ENCODE measurements at places on chromosomes 12 and 14. TPM values are rescaled to one million over a fixed set of nuclear protein-coding genes. Genes with fewer than 3 reads are reported as not detected.

MAX gene
- total RNA-seq: 153 TPM

MYF6 gene
- total RNA-seq: not detected

PMCH gene
- not detected for total RNA-seq

HEBP1 gene
- total RNA-seq: 5.6 TPM

TMPRSS12 gene
- total RNA-seq: not detected

- DNase-seq: no peak
Observed at GRCh38 chr14:29681316-29681715, 246.3 kb downstream of the PRKD1 start.

GRCh38 chr12:4215229-4216186 is 58.1 kb upstream of the CCND2 start:
- peak; percentile 25 for DNase-seq

DNA sequence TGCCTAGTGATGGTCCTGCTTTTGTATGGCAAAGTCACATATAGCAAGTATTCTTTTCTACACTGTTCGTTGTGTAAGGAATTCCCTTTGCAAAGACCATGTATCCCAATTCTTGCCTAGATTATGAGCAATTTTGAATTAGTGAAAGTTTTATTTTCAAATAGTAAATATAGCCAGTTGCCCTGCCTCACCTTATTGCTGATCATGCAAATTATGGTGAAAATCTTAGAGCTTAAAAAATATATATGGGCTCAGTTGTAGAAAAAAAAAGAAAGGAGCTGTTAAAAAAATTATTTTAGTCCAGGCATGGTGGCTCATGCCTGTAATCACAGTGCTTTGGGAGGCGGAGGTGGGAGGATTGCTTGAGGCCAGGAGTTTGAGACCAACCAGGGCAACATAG is 18.8 kb downstream of the SRP54 start:
- no peak for DNase-seq

DNA sequence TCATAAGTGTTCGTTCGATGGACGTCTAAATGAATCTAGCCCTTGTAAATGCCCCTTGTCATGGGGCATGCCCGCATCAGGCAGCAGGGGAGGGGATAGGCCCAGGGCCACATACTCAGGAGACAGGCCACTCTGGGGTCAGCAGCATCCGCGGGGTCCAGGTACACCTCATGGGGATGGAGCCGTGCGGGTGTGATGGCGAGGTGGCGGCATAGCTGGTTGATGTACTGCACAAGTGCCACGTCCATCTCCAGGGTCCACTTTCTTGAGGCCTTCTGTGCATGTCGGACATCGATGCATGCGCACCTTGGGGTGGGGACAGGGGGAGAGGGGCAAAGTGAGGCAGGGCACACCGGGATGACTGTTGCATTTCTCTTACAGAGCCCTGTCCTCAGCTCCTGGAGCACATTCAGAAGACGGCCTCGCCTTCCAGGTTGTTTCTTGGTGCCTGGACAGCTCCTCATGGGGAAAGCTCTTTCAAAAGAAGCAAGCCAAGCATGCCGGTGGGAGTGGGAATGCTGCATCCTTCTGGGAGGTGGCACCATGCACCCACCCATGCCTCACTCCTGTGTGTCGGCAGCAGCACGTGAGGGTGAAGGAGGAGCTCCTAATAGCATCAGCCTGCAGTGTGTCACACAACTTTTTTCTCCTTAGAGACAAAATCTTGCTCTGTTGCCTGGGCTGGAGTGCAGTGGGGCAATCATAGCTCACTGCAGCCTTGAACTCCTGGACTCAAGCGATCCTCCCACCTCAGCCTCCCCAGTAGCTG is 47.4 kb downstream of the TRAFD1 start:
- no peak for DNase-seq

GRCh38 chr12:96258104-96258961 is 64.2 kb downstream of the ELK3 start:
- no peak for DNase-seq

DNA sequence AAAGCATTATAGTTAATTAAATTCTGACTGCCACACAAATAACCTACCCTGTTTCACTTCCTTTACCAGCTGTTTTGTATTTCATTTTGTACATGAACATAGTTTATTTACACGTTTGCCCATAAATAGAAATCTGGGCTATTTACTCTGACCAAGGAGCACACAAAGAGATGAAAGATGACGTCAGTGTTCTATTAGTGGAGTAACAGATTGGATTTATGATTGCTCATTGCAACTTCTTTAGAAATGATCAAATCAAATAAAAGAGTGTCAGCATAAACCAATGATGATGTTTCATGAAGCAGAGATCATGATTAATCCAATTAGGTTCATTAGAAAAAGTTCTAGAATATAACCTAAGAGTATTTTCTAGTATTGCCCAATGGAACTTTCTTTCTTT is 12.0 kb upstream of the RTL1 start:
- DNase-seq: no peak

DNA sequence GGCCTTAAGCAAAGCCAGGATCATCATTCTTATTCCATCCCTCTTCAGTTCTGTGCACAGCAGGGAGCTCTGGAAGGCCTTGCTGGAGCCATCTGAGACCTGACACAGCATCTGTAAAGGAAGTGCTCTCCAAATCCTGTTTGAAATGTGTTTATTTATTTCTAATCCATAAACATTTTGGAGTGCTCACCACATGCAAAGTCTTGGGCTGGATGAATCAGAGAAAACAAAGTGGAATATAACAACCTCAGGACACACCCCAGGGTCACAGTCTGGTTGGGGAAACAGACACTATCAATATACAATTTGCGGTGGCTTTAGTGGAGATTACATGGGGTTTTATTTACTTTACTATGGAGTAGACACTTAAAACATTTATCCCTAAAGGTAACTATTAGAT is 54.3 kb downstream of the BMP4 start:
- no peak for DNase-seq

DNA sequence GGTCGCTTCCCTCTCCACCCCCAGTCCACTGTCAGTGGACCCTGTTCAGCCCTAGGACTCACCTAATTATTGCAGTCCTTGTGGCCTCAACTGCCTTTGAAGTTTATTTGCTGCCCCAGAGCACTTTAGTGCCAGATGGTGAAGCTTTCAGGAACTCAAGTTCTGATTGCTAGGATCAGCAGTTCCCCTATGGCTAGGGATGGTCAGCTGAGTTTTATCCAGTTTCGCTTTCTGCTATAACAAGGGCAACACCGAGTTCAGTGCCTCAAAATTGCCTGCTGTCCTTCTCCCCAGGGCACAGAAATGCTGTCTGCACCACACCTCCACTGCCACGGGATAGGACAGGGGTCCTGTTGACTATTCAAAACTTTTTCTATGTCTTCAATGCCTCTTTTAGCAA is 295.0 kb downstream of the GPHN start:
- no peak for DNase-seq
